ENCODE measurements at places on chromosomes 5 and 9.
A peak's percentile ranks its signal among the peaks of the same experiment; 100 is the strongest.

- peak; percentile 1 for DNase-seq
Measured at GRCh38 chr5:101678481-101679193, 617.4 kb downstream of the SLCO4C1 start.

DNA sequence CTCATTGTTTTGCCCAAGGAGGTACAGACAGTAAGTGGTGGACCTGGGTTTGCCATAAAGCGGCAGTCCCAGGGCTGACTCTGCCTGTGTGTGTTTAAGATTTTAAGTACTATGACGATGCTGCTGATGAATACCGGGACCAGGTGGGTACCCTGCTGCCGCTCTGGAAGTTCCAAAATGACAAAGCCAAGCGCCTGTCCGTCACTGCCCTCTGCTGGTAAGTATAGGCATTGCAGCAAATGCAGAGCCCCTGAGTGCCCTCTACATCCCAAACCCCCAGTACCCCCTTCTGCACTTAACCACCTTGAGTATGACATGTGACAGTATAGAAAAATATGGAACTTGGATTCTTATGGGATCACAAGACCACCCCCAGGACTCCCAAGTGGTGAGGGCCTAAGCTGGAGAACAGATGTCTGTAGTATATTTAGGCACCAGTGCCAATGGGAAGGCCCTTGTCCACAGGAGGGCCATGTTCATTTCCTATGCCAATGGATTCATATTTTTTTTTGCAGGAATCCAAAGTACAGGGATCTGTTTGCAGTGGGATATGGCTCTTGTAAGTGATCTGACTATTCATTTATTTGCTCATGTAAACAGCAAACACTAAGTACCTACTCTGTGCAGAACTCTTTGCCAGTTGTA, 22.0 kb downstream of the ENHO start:
- DNase-seq: peak; percentile 50

DNA sequence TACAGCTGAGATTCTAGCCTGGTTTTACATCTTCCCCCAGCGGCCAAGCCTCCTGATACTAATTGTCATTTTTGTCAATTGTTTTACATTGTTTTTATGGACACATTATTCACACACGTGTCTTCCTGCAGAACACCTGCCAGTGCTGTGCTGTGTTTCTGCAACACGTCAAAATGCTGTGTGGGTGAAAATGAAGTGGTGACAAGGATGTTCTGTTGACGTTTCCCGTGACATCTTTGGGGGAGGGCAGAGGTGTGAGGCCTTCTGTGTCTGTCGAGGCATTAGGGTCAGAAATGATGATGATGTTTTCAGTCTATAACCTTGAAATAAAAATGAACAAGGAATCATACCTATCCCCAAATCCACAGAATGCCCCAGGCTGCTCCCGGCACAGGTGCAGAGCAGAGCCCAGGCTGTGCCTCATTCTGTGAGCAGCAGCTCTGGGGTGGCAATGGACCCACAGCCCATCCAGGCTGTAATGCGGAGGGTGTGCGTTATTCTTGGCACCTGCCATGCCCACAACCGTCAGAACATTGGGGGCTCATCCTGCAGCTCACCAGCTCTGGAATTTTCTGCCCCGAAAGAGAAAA, 23.6 kb upstream of the CEP72 start:
- no peak for DNase-seq

GRCh38 chr5:133744960-133745308, 132.6 kb upstream of the FSTL4 start:
- DNase-seq: no peak

- no peak for DNase-seq
Measured at GRCh38 chr5:137666461-137666850, 69.4 kb downstream of the KLHL3 start.

All from stimulated activated CD4-positive, alpha-beta T cell treated with anti-CD3 and anti-CD28 coated beads, Interleukin-1b, Interleukin-23, amount 100 ng/mL, for 1 hour (primary cell).